ENCODE measurements at places on chromosomes 3 and 15.
A peak's percentile ranks its signal among the peaks of the same experiment; 100 is the strongest.

DNA sequence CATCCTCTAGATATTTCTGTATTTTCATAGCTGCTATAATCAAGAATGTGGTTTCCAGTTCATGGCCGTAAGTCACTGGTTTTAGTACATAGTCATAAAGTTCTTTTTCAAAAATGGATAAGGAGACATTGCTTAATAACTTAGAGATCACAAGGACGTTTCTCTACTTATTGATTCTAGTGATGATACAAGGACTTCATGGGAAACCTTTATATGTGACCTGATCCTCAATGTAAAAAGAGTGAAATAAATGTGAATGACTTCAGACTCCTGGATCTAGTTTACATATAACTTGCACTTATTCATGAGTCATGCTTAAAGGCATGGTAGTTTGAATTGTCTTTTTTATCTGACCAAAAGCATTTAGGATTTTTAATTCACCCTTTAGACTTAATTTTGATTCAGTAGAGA is 35.2 kb downstream of the TSC22D2 start:
- no peak for DNase-seq

- no peak for DNase-seq
These were observed 186.9 kb downstream of the MAGI1 start for GRCh38 chr3:65851827-65852226.

- DNase-seq: peak; percentile 99
These were observed 30.5 kb upstream of the APH1B start for GRCh38 chr15:63246691-63247469.

GRCh38 chr3:119140466-119140865 is 5.5 kb upstream of the TEX55 start:
- no peak for DNase-seq

- no peak for DNase-seq
These were observed 167.6 kb downstream of the ECT2 start for GRCh38 chr3:172918165-172918564.

DNA sequence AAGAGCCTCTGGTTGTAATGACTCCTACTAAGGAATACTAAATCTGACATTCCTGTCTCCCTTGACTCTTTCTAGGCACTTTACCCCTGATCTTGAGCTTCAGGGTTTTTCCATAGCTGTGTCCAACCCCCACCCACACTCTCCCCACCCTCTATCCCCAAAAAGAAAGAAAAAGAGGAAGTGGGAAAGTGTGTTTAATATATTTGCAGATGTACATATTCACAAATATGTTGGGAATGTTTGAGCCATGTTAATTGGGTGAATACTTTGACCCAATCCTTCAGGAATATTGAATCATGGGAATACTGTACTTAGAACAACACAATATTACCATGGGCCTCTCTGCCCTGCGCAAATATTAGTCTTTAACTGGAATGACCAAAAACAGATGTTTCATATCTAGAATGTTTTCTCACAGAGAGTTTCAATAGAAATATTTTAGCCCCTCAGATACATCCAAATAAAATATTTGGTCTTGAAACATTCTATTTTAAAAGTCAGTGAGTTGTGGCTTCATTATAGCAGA is 19.8 kb upstream of the PFN2 start:
- no peak for DNase-seq

- DNase-seq: peak; percentile 46
These were observed 2.9 kb downstream of the TIMP4 start for GRCh38 chr3:12155828-12156227.

GRCh38 chr3:60594025-60594424 is 657.2 kb downstream of the FHIT start:
- DNase-seq: peak; percentile 40

DNA sequence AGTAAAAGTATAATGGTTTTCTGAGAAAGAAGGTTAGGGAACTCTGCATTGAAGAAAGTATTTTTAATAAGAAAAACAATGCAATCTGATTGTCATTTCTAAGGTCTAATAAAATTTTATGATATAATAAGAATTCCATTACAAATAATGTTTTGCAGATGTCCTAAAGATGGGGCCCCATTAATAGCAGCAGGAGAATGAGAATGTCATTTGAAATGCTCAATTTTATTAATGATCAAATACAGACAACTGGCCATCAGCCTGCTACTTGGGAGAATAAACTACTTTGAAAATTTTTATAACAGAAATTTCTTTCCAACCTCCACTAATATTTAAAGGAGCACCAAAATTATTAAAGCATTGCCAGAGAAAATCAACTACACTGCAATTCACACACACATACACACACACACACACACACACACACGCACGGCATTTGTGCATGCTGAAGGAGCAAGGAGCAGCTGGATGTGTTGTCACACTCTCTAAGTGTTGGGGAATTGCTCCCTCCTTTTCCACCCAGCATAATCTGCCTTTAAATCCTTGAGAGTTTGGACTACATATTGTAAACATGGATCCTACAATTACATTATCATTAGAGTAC is 109.5 kb downstream of the THRB start:
- no peak for DNase-seq

GRCh38 chr3:113829576-113830354 is 8.8 kb upstream of the GRAMD1C start:
- no peak for DNase-seq

GRCh38 chr3:86954226-86954625 is 36.7 kb downstream of the VGLL3 start:
- DNase-seq: no peak

- no peak for DNase-seq
These were observed 216.2 kb downstream of the ADAMTS17 start for GRCh38 chr15:100125401-100126191.

GRCh38 chr3:57011022-57011421 is 49.4 kb upstream of the SPATA12 start:
- DNase-seq: no peak

DNA sequence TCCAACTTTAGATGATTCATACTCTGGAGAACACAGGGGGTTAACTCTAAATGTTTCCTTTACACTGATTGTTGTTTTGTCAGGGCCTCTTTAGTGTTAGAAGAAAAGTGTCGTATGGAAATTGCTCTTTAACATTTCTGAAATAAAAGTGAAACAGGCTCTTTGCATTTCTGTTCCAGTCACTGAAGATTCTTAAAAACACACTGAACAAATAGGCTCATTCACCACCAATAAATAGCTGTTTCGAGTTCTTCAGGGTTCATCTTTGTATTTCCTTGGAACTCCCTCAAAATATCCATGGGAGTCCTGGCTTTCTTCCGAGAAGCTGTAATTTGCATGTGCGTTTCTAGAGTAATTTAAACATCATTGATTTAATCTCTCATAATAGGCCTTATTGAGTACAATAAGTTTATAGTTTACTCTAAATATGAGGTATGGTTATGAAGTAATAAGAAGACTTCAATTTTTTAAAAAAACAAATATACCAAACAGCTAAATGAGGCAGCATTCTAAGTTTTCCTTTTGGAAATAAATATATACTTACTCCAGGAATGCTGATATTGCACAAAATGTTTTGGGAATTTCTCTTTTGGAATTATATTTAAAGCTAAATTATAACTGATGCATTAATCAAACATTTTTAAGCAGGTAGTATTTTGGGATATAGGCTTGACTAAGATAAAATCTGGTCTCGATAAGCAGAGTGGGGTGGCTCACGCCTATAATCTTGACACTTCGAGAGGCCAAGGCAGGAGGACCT is 327.4 kb downstream of the EPHA3 start:
- DNase-seq: no peak

DNA sequence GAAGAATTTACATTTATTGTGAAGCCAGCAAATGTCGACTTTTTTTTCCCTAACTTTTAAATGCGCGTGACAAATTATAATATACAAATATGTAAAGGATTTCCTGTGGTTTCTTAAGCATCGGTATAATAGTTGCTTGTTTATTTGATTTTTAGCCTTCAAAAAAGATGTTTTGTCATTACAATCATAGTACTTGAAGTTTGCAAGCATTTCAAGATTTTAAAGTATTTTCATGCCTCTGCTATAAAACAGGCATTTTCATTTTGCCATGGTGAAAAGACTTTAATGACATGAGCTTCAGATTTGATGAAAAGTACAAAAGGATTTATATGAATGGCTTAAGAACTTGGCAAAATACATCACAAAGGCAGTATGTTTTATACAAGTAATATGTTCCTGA is 9.4 kb upstream of the P2RY12 start:
- no peak for DNase-seq

DNA sequence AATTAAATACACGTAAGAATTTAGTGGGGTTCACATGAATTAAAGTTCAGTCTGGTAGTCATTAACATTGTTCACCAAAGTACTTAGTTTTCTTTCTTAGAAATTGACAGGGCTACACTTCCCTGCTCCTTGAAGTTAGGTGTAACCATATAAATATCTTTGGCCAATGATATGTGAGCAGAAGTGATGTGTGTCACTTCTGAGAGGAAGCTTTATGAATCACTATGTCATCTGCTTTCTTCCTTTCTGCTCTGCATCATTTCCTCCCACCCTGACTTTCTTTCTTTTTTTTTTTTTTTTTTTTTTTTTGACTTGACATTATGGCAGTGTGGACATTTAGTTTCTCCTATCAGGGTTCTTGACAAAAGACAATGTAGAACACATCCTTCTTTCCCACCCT is 156.2 kb upstream of the COL8A1 start:
- peak; percentile 48 for DNase-seq

DNA sequence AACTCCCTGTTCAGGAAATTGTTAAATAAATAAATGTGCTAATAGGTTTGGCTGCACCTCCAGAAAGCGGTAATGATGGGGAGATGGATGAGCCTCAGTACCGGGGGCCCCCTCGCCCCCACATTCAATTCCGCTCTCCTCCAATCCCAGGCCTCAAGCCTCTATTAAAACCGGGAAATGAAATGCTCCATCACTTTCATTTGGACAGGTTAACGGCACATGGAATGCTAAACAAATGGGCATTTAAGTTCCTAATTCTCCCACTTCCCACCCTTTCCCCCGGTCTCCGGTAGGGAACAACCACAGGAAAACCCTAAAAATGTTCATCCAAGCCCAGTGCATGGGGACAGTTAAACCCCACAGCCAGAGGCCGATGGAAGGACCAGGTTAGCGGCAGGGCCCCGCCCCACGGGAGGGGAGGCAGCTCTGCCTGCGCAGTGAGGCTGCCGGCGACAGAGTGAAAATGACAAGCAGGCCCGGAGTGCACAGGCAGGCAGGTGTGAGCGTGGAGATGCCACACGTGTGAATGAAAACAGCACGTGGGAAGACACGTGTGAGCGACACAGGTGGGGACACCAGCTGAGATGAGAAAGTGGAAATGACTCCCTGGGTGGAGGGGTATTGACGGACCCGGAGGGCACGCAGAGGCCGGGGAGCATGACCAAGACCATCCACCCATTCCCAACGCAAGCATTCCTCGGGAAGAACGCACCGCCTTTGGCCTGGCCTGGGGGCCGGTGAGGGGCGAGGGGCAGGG is 28.1 kb downstream of the RNU5B-1 start:
- no peak for DNase-seq

- DNase-seq: no peak
These were observed 95.4 kb downstream of the HMG20A start for GRCh38 chr15:77516076-77516475.

DNA sequence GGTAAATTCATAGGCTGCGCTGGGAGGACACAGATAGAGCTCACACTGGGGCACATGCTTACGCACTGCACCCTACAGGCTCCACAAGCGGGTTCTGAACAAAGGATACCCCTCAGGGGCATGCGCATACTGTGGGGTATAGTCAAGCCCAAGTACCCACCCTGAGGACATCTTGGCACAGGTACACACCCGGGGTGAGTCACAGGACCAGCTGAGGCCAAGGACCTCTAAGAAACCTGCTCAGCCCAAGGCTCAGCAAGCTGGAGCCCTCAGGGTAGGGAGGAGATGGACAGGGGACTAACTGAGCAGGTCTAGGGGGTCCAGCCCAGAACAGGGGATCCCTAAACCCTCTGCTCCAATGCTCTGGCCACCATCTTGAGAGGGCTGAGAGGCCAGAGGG is 3.3 kb downstream of the SHISA5 start:
- DNase-seq: no peak

DNA sequence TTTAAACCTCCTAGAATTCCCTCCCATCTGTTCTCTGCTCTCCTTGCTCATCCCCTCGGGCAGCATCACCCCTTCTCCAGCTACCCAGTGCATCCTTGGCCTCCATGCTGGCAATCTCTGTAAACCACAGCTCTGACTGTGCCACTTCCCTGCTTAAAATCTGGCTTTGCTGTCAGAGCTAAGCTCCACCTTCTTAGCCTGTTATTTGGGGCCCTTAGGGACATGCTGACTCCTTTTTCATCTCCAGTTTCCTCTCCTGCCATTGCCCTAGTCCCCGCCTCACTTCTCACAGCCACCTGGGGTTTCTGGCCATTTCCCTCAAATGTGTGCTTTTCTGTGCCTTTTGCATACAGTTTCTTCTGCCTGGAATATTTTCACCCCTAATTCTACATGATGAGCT is 5.7 kb downstream of the SLC6A20 start:
- DNase-seq: no peak

DNA sequence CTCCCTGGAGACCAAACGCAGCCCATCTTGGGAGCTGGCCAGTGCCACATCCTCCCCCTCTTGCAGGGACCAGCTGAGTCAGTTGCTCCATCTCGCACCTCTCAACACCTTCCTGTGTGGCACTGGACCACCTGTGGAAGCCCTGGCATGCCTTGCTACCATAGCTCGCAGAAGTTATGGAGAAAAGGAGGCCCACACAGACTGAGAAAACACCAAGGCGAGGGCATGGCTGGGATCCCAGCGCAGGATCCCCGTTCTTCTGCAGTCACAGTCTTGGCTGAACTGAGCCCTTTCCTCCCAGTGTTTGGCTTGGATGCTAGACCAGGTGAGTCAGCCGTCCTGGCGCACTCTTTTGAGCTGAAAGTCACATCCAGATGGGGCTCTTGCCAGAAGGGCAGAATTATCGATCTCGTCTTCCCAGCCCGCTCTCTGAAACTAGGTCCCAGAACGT is 46.9 kb downstream of the CHRD start:
- DNase-seq: no peak

- DNase-seq: no peak
These were observed 152.8 kb downstream of the ARRDC4 start for GRCh38 chr15:98113327-98113726.

- DNase-seq: no peak
These were observed 37.6 kb upstream of the SFMBT1 start for GRCh38 chr3:53083521-53083920.

GRCh38 chr3:141275973-141276372 is 44.3 kb downstream of the PXYLP1 start:
- peak; percentile 52 for DNase-seq

- DNase-seq: no peak
These were observed 18.8 kb downstream of the CXCR6 start for GRCh38 chr3:45962033-45962432.

DNA sequence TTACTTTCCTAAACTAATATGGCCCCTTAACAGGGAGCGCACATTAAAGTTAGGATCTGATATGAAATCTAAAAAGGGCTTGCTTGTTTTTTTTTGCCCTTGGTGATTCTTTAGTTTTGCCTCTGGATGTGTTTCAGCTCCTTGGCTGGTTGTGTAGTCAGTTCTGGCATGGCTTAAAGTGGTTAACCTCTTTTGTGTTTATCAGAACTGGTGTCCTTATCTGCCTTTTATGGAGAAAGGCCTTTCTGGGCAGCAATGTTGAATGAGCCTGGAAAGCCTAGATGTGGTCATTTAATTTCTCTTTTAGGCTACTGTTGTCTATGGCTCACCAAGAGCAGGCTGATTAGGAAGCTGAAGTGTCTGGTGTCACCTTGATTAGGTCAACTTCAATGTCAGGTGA is 254.5 kb upstream of the ROPN1 start:
- no peak for DNase-seq
